ENCODE measurements at places on chromosomes 6 and 20.

DNA sequence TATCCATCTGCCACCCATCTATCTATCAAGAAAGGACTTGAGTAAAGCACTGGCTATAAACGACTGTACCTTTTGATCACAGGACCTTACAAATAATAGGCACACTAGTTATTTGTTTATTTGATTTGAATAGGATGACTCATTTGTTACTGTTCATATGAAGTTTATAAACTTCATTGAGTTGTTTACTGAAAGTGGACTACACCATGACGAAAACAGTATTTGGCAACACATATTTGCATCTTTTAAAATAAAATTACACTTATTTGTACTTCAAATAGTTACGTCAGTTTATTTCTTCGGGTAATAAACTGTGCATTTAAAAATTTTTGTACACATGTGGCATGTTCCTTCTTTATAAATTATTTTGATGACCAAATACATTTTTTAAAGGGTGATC lies 133.0 kb downstream of the OGFRL1 start:
- no peak for DNase-seq

DNA sequence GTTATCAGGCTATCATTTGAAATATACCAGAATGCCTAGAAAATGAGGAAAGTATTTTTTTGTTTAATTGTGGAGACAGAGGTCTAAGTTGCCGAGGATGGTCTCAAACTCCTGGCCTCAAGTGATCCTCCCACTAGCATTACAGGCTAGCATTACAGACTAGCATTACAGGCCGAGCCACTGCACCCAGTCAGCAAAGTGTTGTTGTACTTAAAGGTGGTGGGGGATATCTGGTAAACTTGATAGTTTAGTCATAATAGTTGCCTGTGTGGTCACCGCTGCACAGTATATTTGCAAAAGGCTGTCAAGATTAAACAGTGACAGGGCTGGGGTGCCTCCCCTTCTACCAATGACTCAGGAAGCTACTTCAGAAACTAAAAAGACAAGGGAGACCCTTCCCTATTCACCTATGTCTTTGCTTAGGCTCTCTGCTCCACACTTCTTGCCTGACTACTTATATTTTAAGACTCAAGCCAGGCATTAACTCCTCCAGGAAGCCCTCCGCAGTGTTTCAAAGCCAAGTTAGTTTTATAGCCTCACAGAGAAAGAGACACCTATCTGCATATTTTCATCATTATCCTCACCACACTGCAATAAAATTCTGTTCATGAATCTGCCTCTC lies 3.1 kb upstream of the AKIRIN2 start:
- DNase-seq, result no peak

DNA sequence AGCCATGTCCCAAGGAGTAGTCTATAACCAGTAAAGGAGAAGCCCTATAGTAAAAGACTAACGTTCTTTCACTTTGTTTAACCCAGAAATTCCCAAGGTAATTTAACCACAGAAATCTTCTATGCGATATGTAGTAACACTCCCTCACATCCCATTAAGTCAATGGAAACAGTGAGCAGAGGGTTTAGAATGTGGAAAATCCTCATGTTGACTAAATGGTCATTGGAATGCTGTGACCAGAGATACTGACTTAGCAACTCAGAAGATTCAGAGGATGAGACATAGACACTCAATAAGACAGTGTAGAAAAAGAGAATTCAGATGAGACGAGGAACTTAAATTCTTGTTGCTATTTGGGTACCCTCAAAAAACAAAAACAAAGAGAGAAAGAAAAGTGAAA lies 562.2 kb upstream of the NOX3 start:
- no peak for DNase-seq

DNA sequence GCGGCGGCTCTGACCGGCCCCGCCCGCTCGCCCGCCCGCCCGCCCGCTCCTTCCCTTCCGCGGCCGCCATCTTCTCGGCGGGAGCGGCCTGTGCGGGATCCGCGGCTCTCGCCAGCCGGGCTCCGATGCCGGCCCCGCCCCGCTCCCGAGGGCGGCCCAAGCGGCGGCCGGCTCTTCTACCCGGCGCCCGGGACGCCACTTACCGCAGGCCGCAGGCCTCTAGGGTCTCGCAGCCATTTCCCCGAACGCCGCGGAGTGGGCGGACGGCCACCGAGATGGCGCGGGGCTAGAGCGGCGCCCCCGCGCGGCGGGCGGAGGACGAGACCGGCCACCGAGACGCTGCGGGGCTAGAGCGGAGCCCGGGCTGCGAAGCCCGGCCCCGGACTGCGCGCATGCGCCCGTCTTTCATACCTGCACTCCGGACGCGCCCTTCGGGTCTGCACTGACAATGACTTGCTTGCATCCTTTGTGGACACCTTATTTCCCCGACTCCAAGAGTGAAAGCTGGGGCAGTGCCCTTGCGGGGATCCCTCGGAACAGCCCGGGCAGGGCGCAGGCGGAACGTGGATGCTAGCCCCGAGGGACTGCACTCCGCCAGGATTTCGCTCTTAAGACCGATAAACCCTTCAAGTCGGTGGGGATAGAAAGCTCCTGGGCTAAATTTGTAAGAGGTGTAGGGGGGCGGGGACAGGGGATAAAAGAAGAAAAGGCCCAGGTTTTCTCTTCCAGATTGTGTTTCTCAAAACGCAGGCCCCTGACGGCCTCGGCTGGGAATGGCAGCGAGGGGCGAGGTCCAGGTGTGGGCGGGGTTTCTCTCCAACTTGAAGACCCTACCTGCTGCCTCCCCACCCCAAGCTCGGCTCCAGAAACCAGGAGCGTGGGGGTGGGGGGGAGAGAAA lies at the start of gene DIDO1:
Gene DIDO1 (minus strand): TSS at position 277 of the 899 bp plus-strand sequence.
- DNase-seq, result peak; percentile 73
